ENCODE measurements at places on chromosomes 4 and X.

- no peak for DNase-seq
Observed at GRCh38 chr4:52932591-52933470, 70.7 kb downstream of the RASL11B start.

GRCh38 chr4:132998585-132999230 is 150.4 kb upstream of the PCDH10 start:
- DNase-seq, result no peak

GRCh38 chrX:132694382-132694781 is 205.5 kb upstream of the MBNL3 start:
- no peak for DNase-seq

DNA sequence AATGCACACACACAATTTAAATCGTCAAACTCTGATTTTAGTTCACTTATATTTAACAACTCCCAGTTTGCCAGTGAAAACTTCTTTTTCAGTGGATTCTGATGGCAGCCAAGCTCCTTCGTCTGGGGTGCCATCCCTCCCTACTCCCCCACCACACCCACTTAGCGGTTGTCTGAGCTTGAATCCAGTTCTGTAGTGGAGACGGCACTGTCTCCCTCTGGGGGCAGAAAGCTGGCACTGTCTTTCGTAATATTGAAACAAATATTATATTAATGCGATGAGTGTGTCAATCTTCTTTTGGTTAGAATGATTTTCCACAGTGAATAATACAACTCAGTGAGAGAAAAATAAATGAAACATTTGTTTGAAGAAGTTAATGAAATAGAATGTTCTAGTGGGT is 5.4 kb downstream of the MEPE start:
- DNase-seq, result no peak

- no peak for DNase-seq
Observed at GRCh38 chr4:77921701-77922100, 59.1 kb downstream of the MRPL1 start.

GRCh38 chr4:113708250-113708649 is 53.3 kb downstream of the CAMK2D start:
- DNase-seq, result no peak

DNA sequence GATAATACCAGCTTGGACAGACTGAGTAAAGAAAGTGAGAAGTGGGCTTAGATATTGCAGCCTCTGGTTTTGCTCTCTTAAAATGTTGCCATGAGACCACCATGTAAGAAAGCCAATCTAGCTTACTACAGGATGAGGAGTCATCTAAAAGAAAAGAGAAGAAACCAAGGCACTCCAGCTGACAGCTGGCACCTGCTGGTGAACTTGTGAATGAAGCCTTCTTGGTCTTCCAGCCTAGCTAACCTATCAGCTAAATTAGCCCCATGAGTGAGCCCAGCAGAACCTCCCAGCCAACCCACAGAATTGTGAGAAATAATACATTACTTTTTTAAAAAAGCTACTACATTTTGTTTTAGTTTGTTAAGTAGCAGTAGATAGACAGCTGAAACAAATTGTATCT is 154.5 kb upstream of the QRFPR start:
- no peak for DNase-seq

- no peak for DNase-seq
Observed at GRCh38 chr4:40241941-40242340, 45.1 kb downstream of the RHOH start.
